ENCODE measurements at places on chromosomes 12 and 14. TPM values are rescaled to one million over a fixed set of nuclear protein-coding genes. Genes with fewer than 3 reads are reported as not detected.

ANG gene
- total RNA-seq, result 3.8 TPM

PLCZ1 gene
- total RNA-seq, result not detected

ENDOU gene
- total RNA-seq, result 0.11 TPM

GCH1 gene
- total RNA-seq, result 3.1 TPM

SLC39A5 gene
- total RNA-seq, result 1.3 TPM

PELI2 gene
- 6.7 TPM for total RNA-seq

NRIP2 gene
- total RNA-seq, result not detected

PGF gene
- total RNA-seq, result 8.6 TPM

GALNT9 gene
- 4.8 TPM for total RNA-seq

TEDC1 gene
- 14.9 TPM for total RNA-seq

BTBD6 gene
- 41.2 TPM for total RNA-seq
